Fibroblast of mammary gland (primary cell): ENCODE measurements at places on chromosomes 2 and 18.

- DNase-seq = no peak
Observed at GRCh38 chr18:43031169-43031568, 84.3 kb downstream of the RIT2 start.

GRCh38 chr18:29378651-29379136 is 1201.8 kb upstream of the CDH2 start:
- DNase-seq = peak; percentile 53

- DNase-seq = peak; percentile 54
Observed at GRCh38 chr2:144115739-144116291, 404.1 kb downstream of the ZEB2 start.

DNA sequence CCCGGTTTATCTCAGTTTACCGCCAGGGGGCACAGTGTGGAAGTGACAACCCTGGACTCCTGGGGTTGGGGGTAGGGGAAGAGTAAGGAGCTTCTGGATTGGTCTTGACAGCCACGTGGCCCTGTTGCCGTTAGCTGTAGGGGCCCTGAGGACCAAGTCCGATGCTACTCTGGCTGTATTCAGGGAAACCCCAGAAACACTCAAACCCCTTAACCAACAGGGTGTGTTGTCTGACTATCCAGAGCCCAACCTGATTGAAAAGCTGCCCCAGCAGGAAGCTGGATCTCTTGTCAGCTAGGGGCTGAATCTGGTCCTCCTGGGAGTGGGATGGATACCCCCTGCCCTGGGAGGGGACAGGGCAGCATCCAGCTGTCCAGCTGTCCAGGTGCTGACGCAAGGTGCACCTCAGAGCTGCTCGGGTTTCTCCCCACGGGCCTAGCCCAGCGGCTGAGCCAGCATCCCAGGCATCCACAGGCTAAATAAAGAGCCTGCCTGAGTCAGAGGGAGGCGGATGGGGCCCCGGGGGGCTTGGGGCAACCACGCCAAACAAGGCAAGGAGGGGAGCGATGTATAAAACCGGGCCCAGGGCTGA is 3.1 kb upstream of the GMPPA start:
- DNase-seq = peak; percentile 67
